ENCODE measurements at places on chromosomes 11 and 22. TPM values are rescaled to one million over a fixed set of nuclear protein-coding genes. Genes with fewer than 3 reads are reported as not detected.

PANX2 gene
- total RNA-seq = 0.83 TPM

RAPSN gene
- total RNA-seq = 0.99 TPM

OR56A1 gene
- total RNA-seq = not detected

HYLS1 gene
- total RNA-seq = 8.8 TPM

DUSP8 gene
- total RNA-seq = 1.2 TPM

FAM181B gene
- 0.48 TPM for total RNA-seq

OR4D5 gene
- total RNA-seq = 0.17 TPM

C11orf91 gene
- 4.8 TPM for total RNA-seq

IFITM10 gene
- total RNA-seq = 3.6 TPM

OR5M11 gene
- not detected for total RNA-seq

TOP3B gene
- 36.7 TPM for total RNA-seq

PRG2 gene
- total RNA-seq = not detected

CNTN5 gene
- total RNA-seq = not detected

CRYBA4 gene
- total RNA-seq = not detected

MOV10L1 gene
- total RNA-seq = not detected

SCGB1D2 gene
- not detected for total RNA-seq

FAT3 gene
- total RNA-seq = not detected

RAB3IL1 gene
- 1.4 TPM for total RNA-seq

TRIM3 gene
- 20.8 TPM for total RNA-seq

OR4C13 gene
- not detected for total RNA-seq

MTMR3 gene
- 52.4 TPM for total RNA-seq

CHRM1 gene
- not detected for total RNA-seq

SAA2 gene
- total RNA-seq = 4.9 TPM

VWCE gene
- 0.50 TPM for total RNA-seq

IGLL5 gene
- total RNA-seq = not detected

WNT11 gene
- not detected for total RNA-seq

CADM1 gene
- total RNA-seq = 16.9 TPM
